Fibroblast of skin of left quadriceps (primary cell): ENCODE measurements at places on chromosomes 13 and 19.

DNA sequence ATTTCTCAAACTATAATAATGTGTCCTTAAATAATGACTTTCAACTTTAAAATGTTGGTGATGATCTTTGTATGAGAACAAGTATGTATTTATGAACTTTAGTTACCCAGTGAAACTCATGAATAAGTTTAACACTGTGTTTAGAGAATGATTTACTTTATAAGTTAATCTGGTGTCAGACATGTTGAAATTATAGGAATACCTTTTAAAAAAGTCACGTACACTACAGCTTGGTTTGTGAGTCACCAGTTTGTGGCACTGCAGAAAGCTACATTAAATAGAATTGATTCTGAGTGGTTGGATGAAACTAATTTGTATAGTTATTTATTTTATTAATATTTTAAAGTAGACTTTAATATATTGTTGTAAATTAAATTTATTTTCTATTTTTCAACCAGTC is 1366.2 kb upstream of the PCDH20 start:
- no peak for DNase-seq

- no peak for DNase-seq
Measured at GRCh38 chr19:383040-383439, 25.9 kb downstream of the C2CD4C start.

DNA sequence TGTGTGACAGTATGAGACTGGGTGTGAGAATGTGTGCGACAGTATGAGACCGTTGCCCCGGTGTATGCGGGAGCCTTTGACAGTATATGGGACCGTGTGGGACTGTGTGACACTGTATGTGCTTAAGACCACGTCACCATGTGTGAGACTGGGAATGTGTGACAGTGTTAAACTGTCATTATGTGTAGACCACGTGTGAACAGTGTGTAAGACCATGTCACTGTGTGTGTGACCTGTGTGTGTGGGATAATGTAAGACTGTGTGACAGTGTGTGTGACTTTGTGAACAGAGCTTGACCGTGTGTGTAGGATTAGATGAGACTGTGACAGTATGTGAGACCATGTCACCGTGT is 549 bp downstream of the ZNF583 start:
- DNase-seq, result no peak

GRCh38 chr19:56969759-56970178 is 129.2 kb upstream of the PEG3 start:
- no peak for DNase-seq

GRCh38 chr19:13700621-13701020 is 63.7 kb upstream of the MRI1 start:
- DNase-seq, result no peak

DNA sequence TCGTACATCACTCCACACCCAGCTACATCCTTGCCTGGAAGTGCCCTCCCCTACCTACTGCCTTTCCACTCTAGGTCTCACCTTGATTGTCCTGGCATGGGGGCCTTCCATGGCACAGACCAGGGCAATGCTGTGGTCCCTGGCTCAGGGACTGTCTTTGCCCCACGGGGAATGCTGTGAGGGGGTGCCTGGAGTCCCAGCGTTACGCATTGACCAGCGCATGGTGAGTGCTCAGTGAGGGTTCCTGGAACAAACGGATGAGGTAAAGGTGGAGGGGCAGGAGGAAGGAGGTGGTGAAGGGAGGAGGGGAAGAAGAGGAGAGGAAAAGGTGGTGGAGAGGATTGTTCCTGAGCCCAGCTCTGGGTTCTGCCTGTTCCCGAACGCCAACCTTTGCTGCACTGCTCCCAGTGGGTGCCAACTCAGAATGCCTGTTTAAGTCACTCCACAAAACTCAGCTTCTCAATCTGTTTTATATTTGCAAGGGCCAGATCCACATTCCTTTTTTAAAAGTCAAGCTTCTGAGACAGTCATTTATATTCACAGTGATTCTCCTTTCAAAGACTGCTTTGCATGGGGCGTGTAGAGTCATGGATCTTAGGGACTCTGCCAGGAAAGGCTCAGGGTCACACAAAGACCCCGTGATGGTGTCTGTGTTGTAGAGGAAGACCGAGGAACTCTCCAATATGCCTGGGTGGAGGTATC is 40.8 kb downstream of the CHST8 start:
- no peak for DNase-seq

- DNase-seq, result no peak
Measured at GRCh38 chr19:18708452-18709231, 25.2 kb downstream of the CRTC1 start.

DNA sequence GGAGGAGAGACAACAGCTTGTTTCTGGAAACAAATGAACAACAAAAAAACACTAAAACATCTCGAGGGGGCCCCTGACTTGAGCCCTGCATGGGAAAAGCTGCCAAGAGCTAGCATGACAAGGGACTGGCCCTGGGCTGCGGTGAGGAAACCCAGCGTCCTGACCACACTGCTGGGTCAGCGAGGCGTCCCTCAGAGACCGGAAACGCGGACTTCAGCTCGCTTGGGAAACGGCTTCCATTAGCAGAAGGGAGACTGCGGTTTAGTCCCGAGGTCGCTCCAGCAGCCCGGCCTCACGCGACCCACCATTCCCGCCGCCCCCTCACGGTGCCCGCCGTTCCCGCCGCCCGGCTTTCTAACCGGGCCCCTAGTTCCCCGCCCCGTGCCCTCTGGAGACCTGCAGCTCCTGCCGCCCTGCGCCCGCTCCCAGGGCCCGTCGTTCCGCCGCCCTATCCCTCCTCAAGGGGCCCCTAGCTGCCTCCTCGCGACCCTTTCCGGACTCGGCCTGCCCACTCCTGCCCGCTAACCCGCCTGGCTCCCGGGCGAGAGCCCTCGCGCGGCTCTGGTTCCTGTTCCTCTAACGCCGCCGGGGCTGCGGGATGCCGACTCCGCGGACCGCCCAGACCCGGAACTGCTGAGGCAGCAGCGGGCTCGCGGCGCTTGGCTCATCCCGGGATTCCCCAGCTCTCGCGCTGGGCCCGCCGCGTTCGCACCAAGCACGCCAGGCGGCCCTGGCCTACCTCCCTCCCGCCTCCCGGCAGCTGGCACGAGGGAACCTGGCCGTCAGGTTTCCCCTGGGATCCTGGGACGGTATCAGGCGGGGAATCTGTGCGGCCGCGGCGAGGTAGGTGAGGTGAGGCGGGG is at the start of gene CCDC122:
Gene CCDC122 (minus strand): TSS at position 849 of the 863 bp plus-strand sequence. CDS start 10,364 bp downstream, outside the sequence.
- DNase-seq, result peak; percentile 47

DNA sequence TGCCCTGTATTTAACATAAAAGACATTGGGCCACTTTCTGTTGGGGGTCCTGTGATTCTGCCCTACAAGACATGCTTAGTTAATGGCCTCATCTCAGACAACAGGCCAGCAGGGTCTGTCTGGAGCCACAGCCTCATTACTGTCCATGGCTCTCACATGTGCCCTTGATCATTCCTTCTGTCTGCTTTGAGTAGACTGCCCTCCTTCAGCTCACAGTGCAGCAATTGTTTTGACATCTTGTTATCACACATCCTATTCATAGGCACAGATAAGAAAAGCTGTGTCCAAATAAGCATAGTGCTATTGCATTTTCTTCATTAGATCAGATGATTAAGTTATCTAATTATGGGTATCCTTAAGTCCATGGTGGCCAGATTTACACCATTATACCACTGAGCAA is 127.9 kb downstream of the KCTD12 start:
- no peak for DNase-seq

GRCh38 chr13:71624653-71625600 is 242.1 kb downstream of the DACH1 start:
- DNase-seq, result no peak

DNA sequence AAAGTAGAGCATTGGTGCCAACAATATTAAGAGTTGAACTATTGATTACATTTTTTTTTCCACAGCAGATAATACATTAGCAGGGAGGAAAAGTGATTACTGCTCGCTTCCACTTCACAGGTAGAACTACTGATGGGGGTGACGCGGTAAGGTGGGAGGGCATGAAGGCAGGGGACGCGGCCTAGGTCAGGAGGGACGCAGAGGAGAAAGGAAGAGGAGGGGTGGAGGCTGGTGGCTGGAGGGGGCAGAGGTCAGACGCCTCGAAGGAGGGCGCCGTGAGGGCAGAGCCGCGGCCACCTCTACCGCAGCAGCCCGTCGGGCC is 287 bp upstream of the B3GLCT start:
- DNase-seq, result no peak

GRCh38 chr13:88456151-88456550 is 785.0 kb downstream of the SLITRK5 start:
- no peak for DNase-seq

DNA sequence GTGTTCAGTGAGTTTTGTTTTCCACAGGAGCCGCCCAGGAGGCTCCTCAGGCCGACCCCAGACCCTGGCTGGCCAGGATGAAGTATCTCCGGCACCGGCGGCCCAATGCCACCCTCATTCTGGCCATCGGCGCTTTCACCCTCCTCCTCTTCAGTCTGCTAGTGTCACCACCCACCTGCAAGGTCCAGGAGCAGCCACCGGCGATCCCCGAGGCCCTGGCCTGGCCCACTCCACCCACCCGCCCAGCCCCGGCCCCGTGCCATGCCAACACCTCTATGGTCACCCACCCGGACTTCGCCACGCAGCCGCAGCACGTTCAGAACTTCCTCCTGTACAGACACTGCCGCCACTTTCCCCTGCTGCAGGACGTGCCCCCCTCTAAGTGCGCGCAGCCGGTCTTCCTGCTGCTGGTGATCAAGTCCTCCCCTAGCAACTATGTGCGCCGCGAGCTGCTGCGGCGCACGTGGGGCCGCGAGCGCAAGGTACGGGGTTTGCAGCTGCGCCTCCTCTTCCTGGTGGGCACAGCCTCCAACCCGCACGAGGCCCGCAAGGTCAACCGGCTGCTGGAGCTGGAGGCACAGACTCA is 12.9 kb downstream of the B3GNT3 start:
- DNase-seq, result no peak

DNA sequence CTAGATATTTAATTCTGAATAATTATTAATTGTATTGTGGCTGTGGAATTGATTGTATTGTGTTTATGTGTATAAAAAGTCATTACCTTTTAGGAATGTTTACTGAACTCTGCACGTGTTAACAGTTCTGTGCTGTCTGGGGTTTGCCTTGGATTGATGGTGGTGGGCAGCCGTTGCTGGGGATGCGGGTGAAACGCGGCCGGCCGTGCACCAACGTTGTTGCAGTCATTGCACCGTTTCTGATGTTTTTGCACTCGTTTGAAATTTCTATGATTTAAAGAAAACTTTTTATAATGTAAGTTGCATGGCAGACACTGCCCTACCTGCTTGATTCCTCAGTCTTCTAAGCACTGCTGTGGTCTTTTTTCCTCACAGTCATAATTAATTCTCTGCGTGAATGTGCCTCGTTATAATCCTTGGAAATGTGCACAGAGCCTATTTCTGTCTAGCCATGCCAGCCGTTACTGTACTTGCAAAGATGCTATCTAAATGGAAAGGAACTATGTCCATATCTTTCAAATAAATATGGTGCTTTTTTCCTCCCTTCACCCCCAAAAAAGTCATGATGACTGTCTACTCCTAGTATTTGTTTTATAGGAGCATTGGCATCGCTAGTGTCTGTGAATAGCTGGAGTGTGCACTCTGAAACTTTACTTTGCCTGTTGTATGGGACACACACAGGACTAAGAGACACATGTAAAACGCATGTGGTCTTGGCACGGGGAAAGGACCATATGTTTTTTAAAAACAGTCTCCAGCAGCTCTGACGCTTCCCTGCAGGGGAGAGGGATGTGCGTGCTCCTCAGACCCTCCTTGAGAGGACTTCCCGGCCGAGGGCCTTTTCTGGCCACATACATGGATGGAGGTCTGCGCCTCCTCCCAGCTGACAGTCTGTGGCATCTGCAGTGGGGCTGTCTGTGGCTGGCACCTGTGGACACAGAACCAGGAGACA is 40.7 kb upstream of the MCF2L start:
- no peak for DNase-seq

GRCh38 chr13:31321457-31321856 is 121.7 kb downstream of the B3GLCT start:
- DNase-seq, result no peak

GRCh38 chr13:79386125-79386826 is 19.8 kb downstream of the RBM26 start:
- no peak for DNase-seq

GRCh38 chr19:47699360-47699917 is 13.8 kb upstream of the EHD2 start:
- DNase-seq, result no peak

- DNase-seq, result no peak
Measured at GRCh38 chr13:95494082-95494681, 58.3 kb upstream of the CLDN10 start.

- DNase-seq, result no peak
Measured at GRCh38 chr13:39729156-39729555, 73.7 kb downstream of the COG6 start.

GRCh38 chr19:406971-407510 is 1.9 kb downstream of the C2CD4C start:
- DNase-seq, result no peak

DNA sequence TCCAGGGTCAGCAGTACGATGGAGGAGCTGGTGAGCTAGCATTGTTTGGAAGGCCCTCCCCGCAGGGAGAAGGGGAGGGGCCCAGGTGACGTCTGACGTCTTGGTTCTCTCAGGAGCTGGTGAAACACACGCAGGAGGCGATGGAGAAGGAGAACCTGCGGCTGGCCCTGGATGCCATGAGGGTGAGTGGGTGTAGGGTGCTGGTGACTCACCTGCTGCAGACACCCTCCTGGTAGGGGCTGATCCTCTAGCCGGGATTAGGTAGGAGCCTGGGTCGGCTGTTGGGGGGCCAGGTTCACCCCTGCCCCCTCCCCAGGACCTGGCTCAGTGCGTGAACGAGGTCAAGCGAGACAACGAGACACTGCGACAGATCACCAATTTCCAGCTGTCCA is 55.8 kb downstream of the VAV1 start:
- no peak for DNase-seq

DNA sequence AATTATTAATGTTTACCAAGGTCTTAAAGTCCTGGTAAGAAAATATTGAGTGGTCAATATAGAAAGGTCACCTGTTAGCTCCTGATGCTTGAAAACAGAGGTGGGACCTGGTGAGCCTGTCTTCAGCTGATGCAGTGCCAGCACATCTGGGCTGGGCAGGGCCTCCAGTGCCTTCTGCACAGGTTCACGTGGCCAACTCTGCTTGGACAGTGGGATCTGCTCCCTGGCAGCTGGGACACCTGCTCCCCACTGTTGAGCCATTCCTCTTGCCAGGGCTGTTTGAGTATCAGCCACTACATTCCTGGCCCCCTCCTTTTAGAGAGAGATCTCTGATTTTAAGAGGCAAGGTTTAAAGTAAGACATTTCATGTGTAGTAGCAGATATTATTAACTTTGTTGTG is 135.0 kb downstream of the TM9SF2 start:
- no peak for DNase-seq

DNA sequence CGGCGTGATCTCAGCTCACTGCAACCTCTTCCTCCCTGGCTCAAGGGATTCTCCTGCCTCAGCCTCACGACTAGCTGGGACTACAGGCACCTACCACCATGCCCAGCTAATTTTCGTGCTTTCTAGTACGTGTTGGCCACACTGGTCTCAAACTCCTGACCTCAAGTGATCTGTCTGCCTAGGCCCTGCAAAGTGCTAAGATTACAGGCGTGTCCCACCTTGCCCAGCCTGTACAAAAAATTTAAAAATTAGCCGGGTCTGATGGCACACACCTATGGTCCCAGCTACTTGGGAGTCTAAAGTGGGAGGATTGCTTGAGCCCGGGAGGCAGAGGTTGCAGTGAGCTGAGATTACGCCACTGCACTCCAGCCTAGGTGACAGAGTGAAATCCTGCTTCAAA is 4.7 kb upstream of the MEX3D start:
- no peak for DNase-seq
